Activated T-cell treated with anti-CD3 and anti-CD28 coated beads, Interleukin-2, amount 50 U/mL, for 24 hours (primary cell): ENCODE measurements at places on chromosomes 1 and 21.

DNA sequence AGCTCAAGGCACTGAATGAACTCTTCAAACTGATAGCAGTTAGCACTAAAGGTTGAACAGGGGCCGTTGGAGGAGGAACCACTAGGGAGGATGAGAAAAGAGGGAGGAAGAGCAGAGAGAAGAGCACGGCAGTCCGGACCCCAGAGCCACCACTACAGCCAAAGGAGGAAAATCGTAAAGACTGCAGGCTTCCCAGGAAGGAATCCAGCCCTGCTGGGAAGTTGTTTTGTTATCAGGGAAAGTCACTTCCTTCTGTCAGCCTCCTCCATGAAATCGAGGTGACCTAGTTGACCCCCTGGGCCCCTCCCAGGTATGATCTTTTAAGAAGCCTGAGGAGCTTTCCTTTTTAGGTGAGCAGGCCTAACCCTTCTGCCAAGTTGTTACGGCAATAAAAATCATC, 88.2 kb downstream of the PBX1 start:
- no peaks in the 10 kb centered on the region for H3K27me3 ChIP-seq
- H3K4me1 ChIP-seq = peaks cover 7% of the 10 kb centered on the region
- no peak for DNase-seq
- H3K4me3 ChIP-seq = no peak overlapping the region
- no peak overlapping the region for H3K27ac ChIP-seq

- no peaks in the 10 kb centered on the region for H3K27me3 ChIP-seq
- H3K27ac ChIP-seq = peak overlapping the region; percentile 66
- no peak overlapping the region for H3K4me3 ChIP-seq
- peaks cover 40% of the 10 kb centered on the region for H3K36me3 ChIP-seq
- DNase-seq = peak; percentile 44
Observed at GRCh38 chr1:19765623-19766022, 34.1 kb downstream of the TMCO4 start.

GRCh38 chr1:196148367-196148970, 459.8 kb downstream of the KCNT2 start:
- DNase-seq = no peak
- no peak overlapping the region for H3K4me3 ChIP-seq
- H3K4me1 ChIP-seq = no peaks in the 10 kb centered on the region
- no peak overlapping the region for H3K27ac ChIP-seq
- H3K27me3 ChIP-seq = no peaks in the 10 kb centered on the region
- no peaks in the 10 kb centered on the region for H3K36me3 ChIP-seq

GRCh38 chr1:171138980-171139379, 46.1 kb upstream of the FMO2 start:
- no peaks in the 10 kb centered on the region for H3K36me3 ChIP-seq
- no peaks in the 10 kb centered on the region for H3K4me1 ChIP-seq
- H3K4me3 ChIP-seq = no peak overlapping the region
- H3K27me3 ChIP-seq = peaks cover 34% of the 10 kb centered on the region
- H3K27ac ChIP-seq = no peak overlapping the region

DNA sequence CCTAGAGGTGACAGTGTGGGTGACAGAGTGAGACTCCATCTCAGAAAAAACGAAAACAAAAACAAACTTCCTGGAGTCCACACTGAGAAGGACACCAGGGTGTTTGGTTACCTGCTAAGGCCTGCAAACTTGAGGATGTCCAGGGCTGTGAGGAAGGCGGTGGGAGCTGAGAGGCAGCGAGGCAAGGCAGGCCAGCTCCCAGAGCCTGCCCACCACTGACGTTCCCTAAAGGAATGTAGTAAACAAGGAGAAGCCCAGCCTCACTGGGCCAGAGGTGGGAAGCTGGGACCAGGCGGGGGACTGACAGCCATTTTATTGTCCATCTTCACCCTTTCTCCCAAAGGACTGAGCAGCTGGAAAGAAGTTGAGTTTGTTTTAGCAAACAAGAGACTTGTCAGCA, 24.1 kb downstream of the SHISA4 start:
- H3K36me3 ChIP-seq = no peaks in the 10 kb centered on the region
- no peak for DNase-seq
- no peak overlapping the region for H3K4me3 ChIP-seq
- H3K4me1 ChIP-seq = no peaks in the 10 kb centered on the region

DNA sequence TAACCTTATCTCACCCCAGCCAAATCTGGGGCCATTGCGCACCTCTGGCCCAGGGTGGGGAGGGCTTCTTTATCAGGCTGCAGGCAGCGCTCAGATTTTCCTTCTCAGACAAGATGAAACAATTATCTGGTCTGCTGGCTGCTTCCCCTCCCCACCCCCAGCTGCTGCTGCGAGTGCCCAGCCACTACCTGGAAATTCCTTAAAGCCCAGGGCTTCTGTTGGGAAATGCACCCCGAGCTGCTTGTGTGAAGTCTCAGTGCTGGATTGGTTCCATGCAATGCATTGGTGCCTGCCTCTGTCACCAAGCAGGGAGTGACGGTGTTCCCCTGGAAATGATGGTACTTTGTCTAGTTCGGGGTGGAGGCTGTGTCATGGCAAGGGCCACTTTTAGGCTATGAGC, 18.5 kb upstream of the ACTL8 start:
- peaks cover 14% of the 10 kb centered on the region for H3K27me3 ChIP-seq
- H3K27ac ChIP-seq = no peak overlapping the region
- no peak for DNase-seq
- H3K36me3 ChIP-seq = no peaks in the 10 kb centered on the region
- no peaks in the 10 kb centered on the region for H3K4me1 ChIP-seq
